ENCODE measurements at places on chromosomes 4 and X.

DNA sequence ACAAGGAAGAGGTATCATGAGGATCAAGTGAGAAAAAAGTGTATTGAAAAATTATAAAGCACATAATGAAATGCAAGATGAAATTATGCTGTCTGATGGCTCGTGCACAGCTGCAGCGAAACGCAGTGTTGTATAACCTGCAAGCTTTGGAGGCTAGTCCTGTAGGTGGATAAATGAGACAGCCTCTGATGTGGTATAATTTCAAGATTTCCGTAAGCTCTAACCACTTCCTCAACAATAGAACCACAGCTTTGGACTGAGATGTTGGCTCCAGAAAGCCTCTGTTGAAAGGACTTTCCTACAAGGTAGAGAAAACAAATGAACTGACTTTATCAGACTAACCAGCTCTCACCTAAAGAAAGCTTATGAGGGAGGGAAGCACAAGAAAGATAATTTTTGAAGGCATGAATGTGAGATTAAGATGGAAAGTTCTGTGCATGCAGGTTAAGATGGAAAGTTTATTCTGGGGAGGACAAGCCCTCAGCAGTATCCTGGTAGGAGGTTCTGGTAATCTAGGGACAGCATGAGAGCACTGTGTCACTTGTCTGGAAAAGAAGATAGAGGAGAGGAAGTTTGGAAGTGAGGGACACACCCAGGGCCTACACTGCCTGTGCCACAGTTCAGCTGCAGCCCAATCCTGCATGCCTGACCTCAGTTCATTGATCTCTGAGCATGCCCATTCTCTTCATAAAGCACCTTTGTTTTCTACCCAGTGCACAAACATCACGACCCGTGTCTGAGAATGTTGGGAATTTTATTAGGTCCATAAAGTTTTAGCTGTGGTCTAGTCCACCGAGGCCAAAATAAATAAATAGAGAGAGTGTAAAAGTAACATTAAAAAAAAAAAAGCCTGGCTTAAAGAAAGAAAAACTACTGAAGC is 161.5 kb upstream of the SFRP2 start:
- no peak for DNase-seq

DNA sequence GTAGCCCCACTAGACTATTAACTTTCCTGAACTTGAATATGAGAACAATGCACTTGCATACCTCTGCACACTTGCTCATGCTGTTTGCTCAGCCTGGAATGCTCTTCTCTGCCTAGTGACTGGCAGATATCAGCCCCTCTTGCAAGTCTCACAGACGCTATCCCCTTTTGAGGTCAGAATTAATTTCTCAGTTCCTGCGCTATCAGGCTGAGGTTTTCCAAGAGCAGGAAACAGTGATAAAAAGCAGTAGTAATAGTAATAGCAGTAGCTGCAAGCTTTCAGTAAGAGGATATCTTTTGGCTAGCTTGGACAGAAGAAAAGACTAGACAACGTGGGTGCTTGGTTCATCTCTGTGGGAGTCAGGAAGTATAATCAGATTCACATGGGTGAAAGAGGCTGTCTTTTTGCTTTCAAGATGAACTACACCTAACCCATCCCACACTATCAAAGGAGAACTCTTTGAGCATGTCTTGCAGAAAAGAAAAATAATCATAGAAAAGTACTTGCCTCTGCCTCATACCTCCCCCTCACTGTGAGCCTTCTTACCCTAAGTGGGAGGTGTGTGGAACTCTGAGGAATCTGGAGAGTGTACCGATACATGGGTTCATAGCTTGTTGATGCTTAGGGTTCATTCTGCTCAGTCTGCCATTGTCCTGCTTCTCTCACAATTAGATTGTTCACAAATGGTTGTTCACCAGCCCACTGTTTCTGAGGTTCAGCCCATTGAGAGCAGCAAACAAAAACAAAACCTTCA is 11.3 kb upstream of the DRP2 start:
- no peak for DNase-seq

- DNase-seq = no peak
Observed at GRCh38 chr4:15469402-15470127, at the start of gene CC2D2A. TSS of gene CC2D2A (plus strand) at chr4:15469882. CDS start at chr4:15475933, 6,051 bp downstream.

GRCh38 chr4:72302981-72303704 is 265.9 kb downstream of the ADAMTS3 start:
- no peak for DNase-seq

DNA sequence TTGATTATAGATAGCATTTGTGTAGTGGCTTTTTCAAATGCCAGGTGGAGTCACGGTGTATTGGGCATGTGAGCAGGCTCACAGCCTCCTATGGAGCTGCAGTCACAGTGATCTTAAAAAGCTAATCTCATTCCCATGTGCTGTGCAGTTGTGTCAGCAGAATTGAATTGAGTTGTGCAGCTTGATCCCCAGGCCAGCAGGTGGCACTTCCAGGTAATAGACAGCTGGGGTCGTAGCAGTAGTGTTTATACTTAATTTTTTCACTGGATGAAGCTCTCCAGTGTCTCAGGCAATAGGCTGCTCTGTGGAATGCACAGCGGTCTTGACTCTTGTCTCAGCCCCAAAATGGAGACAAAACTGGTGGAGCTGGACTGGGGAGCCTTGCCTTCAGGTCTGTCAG is 1028.1 kb downstream of the SH3BGRL start:
- no peak for DNase-seq

DNA sequence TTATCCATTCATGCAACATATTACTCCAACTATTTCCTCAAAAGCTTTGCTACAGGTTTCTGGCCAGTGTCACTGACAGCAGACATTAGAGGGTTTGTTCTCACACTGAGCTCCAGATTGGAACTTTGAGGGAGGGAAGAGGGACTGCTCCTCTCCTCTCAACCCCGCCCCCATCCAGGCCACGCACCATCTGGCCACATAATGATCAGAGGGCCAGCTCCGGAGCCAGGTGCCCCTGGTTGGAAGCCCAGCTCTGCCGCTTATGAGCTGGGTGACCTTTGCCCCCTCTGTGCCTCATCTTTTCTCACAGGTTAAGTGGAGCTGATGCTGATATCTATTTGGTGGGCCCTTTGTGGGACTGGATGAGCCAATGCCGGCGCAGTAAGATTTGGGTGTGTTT is 55.8 kb downstream of the C4orf50 start:
- no peak for DNase-seq

GRCh38 chr4:121339307-121339706 is 41.5 kb downstream of the QRFPR start:
- no peak for DNase-seq

DNA sequence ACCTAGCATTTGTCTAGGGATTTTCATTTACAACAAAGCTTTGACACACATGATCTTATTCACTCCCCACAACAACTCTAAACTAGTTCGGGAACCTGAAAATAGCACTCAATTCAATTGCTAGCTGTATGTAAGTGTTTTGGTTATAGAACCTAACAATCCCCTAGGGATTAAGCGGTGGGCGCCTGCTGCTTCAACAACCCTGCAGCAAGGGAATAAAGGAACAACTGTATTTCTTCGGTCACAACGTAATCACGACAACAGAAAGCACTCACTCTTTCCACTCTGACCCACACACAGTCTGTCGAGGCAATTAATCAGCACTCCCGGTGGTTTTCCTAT is 674 bp upstream of the DIAPH2 start:
- DNase-seq = no peak

Data from SIG-M5 (cell line).